BJ (cell line): ENCODE measurements at places on chromosomes 4 and X.
A peak's percentile ranks its signal among the peaks of the same experiment; 100 is the strongest.

- DNase-seq = no peak
These were observed 6.6 kb downstream of the ANKRD17 start for GRCh38 chr4:73252001-73252400.

DNA sequence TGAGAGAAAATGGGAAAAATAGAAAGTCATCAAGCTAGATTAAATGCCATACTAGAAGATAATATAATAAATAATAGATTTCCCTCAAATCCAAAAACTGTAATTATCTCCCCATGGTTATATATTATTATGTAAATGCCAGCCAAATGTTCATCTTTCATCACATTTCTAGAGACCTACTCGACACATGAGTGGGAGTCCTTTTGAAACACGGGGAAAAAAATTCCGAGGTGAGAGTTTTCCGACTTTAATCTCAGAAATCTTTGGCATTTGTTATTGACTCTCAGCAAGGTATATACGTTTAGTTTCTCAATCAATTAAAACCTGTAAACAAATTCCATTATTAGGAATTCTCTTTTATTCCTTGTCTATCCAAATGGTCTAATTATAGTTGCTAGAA, 465.4 kb upstream of the SMIM31 start:
- no peak for DNase-seq

GRCh38 chrX:123476611-123477219, 256.1 kb downstream of the THOC2 start:
- DNase-seq = no peak

DNA sequence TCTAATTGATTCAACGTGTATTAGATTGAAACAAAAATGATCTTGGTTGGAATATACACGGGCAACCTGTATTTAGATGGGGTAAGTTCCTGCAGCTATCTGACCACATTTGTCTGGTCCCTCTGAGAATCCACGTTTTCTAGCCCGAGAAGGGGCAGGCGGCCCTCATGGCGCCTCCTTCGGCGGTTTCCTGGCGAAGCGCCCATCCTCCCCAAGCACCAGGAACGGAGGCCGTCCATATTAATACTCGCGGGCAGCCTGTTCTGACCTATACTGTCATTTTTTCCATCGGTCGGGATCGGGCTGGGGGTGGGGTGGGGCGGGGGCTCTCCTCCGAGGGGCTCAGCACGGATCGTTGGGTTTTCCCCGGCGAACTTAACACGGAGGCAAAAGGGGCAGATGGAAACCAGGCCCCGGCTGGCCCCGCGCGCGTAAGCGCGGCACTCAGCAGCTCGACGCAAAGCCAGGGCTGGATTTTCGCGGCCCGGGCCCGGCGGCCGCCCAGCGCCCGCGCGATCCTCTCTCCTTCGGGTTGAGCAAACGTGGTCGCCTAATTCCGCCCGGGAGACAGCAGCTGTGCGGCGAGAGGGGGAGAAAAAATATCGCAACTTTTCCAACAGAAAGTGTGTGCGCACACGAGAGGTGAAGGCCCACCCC, 77.2 kb upstream of the BCOR start:
- DNase-seq = no peak

DNA sequence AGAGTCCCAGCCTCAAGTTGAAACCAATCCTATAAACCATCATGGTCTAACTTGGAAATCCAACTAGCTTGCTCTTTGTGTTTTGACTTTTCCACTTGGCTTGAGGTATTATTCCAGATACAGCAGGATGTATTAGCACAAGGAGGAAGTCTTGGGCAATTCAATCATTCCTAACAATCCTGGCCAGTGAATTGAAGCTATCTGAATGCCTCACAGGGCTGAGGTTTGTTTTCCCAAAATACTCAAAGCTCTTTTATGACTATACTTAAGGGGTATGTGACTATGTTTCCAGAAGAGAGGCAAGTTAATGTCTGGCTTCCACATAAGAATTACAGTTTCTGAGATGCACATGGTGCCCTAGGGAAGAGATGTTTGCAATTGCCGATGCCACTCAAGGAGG, 66.8 kb upstream of the SH3RF1 start:
- DNase-seq = peak; percentile 92

DNA sequence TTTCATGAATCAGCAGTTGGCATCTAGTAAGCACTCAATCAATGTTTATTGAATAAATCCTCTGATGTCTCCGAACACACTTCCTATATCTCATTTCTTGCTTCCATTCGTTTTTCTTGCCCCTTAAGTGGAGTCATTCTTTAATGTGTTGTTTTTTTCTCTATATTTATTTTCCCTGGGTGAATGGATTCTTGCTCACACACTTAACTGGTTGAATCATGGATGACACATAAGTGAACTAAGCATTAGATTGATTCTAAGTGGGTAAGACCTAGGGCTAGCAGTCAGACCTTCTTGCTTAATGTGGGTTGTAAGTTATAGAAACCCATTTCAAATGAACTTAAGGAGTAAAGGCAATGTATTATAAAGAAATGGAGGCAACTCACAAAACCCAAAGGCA, 111.1 kb downstream of the RTL3 start:
- DNase-seq = no peak

GRCh38 chr4:125390126-125390525, 75.4 kb downstream of the FAT4 start:
- peak; percentile 20 for DNase-seq

DNA sequence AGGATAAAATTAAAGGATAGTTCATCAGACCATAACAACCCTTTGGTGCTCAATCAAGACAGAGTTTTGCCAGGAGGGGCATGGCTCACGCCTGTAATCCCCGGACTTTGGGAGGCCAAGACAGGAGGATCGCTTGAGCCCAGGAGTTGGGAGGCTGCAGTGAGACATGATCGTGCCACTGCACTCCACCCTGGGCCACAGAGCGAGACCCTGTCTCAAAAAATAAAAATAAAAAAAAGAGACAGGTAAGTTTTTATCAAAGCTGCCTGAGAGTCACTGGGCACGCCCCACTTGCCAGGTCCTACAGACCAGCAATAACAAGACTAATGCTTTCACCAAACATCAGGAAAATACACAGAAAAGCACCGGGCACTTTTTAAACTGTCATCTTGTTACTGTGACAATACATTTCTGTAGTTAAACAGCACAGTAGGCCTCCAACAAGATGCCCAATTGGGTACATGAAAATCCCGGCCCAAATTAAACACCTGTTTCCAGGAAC, 765 bp downstream of the CFAP97 start:
- DNase-seq = no peak

GRCh38 chr4:10192331-10192730, 75.7 kb upstream of the WDR1 start:
- DNase-seq = no peak

GRCh38 chr4:99564921-99565320, 1.1 kb upstream of the TRMT10A start:
- DNase-seq = no peak

- no peak for DNase-seq
These were observed 149.3 kb downstream of the SPRY1 start for GRCh38 chr4:123545667-123546572.

DNA sequence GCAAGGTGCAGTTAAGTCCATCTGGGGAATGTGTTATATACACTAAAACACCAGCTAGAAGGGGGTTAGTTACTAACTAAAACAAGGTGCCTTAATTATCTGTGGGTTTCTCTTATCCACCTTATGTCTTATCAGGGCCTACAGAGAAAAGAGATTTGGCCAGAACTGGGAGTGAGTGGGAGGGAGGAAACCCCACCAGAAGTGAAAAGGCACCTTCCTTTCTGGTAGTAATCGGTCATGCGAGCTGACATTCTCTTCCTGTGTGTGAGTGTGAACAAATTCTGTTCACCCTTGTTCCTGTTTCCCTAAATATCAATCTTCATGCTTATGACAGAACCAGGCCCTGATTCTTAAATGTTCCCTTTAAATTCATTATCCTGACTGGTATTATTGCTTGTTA, 43.5 kb downstream of the SRPX2 start:
- no peak for DNase-seq
